ENCODE measurements at places on chromosomes 11 and 22.

DNA sequence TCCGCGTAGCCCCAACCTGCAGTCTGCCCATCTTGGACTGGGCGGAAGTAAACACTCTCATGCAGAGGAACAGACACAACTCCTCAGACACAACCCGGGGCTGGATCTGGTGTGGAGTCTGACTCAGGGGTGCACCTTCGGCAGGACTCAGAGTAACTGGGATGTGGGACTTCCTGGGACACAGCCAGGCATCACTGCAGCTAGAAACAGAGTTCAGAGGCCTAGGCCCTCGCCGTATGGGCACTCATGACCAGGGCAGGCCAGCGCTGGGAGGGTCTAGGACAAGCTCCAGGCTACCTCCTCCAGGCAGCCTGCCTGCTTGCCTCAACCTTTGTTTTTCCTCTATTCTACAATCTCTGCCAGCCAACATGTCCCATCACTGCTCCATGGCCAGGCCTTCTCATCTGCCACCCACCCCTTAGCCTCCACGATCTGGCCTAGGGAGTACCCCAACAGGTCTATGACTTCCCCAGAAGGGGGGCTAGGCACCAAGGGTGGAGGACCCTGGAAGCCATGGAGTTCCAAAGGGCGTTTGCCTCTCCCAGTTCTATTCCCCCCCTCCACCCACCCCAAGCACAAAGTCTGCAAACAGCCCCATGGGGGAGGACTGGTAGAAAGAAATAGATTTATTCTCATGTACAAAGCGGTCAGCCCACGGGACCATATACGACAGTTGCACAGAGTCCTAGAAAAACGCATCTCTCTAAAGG is 98.5 kb downstream of the PDE2A start:
- no peak for DNase-seq

DNA sequence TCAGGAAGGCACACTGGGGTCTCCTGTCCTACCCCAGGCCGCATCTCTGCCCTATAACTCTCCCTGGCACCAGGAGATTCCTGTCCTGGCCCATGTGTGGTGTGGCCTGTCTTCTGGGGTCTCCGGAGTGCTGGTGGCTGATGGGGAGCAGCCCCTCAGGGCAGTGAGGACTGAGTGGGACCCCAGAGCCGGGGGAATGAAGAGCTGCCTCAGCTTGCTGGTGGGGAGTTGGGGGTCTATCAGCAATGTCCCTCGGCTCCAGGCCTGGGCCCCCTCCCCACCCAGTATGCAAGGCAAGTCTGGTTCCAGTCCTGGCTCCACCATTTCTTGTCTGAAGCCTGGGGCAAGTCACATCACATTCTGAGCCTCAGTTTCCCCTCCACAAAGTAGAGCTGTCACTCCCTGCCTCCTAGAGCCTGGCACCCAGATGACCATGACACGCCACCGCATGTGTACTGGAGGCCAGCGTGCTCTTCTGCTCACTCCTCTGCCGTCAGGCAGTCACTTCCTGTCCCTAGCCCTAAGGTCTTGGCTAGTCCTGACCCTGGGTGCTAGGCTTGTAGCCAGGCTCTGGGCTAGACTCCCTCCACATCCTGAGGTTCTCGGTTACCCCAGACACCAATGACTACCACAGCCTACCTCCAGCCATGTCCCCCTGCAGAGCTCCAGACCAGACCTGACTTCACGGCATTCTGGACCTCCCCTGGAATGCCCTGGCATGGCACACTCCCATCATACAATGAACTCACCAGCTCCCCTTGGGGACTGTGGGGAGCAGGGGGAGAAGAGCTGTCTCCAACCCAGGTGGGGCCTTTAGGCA is 12.8 kb downstream of the ARAP1 start:
- no peak for DNase-seq

DNA sequence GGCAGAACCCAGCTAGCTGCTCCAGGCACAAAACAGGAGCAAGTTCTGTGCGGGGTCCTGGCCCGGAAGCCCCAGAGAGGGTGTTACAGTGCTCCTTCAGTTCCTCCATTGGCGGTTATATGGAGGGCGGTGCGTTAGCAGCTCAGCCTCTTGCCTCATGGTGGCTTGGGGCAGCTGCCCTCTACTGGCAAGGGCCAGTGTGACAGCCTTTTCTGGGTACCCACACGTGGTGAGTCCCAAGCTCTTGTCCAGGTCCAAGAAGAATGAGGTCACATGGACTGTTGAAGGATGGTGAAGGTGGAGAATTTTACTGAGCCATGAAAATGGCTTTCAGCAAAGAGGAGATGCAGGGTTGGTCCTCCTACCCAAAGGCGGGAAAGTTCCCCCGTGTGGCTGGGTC is 100.5 kb downstream of the WT1 start:
- DNase-seq, result no peak

DNA sequence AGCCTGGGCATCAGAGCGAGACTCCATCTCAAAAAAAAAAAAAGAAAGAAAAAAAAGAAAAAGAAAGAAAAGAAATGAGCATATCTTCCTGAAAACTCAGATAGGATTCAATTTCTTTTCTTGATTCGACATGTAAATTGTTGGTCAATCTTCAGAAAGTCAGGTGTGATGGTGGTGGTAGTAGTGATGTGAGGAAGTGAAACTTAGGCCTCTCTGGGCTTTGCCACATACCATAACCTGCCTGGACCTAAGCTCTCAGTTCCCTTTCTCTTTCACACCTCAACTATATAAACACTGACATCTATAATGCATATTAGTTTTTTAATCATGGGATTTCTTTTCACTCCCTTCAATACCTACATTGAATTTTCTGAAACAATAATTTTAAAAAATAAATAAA is 98.0 kb upstream of the TBCEL start:
- no peak for DNase-seq

- DNase-seq, result no peak
Measured at GRCh38 chr22:47031628-47031915, 269.1 kb downstream of the TBC1D22A start.

DNA sequence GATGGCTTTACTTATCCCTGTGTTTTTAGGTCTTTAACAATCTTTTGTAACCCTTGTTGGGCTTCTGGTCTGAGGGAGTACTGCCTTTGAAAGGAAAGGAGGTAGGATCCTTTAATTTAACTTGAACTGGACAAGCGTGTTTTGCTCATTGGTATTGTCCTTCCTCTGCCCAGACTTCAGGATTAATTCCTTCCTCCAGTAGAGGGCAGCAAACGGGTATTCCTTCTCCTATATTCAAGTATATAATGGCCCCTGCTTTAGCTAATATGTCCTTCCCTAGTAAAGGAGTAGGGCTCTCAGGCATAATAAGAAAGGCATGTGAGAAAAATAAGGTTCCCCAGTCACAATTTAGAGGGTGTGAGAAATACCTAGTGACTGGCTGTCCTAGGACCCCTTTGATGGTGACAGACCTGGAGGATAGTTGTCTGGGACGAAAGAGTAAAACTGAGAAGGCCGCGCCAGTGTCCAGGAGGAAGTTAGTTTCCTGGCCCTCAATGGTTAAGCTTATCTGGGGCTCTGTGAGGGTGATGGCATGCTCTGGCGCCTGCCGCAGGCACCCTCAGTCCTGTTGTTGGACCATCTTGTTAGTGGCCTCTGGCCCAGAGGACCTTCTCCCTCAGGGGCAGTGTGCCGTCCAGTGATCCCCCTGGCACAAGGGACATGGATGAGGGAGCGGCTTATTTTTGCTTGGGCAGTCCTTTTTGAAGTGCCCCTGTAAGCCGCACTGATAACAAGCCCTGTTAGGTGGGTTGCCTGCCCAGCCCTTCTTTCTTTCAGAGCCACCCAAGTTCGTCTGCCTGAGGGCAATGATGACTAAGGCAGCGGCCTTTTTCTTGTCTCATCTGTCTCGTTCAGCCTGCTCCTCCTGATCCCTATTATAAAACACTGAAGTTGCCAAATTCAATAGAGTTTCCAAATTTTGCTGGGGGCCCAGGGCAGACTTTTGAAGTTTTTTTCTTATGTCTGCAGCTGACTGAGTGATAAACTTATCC is 51.8 kb downstream of the C11orf71 start:
- DNase-seq, result peak; percentile 40

DNA sequence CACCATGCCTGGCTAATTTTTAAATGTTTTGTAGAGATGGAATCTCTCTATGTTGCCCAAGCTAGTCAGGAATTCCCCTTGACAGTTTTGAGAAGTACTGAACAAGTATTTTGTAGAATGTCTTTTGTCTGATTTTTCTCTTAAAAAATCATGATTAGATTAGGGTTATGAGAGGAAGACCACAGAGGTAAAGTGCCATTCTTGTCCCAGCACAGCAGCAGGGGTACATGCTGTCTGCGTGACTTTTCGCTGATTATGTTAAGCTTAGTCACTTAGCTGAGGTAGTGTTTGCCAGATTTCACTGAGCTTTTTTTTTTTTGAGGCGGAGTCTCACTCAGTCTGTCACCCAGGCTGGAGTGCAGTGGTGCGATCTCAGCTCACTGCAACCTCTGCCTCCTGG is 13.6 kb upstream of the NUP160 start:
- DNase-seq, result no peak

GRCh38 chr11:11568651-11569229 is 53.1 kb downstream of the GALNT18 start:
- no peak for DNase-seq

DNA sequence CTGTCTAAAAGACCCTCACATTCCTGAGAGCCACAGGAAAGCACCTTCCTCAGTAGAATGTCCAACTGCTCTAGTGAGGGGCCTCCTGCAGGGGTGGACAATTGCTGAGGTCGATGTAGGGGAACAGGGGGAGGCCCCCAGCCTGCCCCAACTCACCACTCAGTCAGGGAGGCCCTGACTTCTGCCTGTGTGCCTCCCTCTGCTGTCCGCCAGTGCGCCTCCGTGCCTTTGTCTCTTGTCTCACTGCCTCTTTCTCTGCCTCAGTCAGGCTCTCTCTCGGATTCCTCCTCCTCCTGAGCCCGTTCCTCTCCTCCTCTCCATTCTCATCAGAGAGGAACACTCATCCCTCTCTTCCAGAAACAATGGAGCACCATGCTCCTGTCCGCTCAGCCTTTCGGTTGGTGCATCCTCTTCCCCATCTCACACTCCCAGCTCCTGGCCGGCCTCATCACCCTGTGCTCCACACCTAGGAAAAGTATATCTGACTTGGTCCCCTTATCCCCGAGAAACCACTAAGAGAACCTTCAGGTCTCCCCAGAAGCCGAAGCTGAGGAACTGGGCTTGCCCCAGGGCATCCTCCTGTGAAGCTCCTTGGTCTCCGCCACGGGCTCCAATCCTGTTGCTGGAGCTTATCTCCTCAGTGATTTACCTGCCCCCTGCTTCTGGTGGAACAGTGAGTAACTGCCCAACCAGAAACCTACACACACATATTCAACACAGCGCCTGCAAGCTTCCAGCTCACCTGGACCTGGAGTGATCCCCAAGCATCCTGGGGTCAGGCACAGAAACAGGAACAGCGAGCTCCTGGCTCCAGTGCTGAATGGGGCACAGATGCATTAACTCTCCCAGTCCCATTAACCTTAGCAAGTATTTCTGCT is 2.3 kb downstream of the B3GAT1 start:
- DNase-seq, result no peak

DNA sequence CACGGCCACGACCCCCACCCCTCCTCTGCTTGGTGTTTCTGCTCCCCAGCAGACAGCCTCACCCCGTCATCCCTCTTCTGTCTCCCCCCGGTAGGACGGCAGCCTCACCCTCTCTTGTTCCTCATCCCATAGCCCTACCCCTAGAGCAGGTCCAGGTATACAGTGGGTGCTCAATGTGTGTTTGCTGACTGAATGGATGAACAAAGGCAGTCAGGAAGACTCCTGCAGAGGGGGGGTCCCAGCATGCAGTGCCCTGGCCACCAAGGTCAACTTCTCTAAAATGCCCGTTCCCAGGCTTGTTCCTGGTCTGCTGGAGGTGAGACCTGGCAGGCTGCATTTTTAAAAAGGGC is 34.7 kb upstream of the FADD start:
- no peak for DNase-seq

DNA sequence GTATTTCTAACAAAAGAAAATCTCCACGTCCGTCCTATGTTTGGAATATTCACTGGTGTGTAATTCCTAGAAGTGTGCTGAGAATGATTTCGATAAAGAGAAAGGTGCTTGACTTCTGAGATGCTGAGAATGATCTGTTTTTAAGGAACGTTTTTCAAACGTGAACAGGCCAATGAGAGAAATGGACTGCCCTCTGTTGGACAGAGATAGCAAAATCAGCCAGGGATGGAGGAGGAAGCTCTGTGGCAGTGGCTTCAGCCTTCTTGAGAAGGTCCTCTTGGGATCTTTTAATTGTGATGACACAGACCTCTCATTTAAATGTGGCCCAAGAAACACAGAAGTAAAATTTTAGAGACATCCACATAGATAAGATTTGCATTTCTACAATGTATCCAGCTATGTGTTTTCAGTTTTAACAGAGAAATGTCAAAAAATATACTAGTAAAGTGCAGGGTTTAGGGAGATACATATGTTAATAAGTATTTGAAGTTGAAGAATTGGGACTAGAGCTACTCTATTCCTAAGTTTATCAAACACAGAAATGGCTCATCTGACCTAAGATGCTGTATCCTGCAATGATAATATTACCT is 84.0 kb upstream of the RCN1 start:
- peak; percentile 16 for DNase-seq

GRCh38 chr11:2473361-2474058 is 28.7 kb downstream of the KCNQ1 start:
- DNase-seq, result no peak

DNA sequence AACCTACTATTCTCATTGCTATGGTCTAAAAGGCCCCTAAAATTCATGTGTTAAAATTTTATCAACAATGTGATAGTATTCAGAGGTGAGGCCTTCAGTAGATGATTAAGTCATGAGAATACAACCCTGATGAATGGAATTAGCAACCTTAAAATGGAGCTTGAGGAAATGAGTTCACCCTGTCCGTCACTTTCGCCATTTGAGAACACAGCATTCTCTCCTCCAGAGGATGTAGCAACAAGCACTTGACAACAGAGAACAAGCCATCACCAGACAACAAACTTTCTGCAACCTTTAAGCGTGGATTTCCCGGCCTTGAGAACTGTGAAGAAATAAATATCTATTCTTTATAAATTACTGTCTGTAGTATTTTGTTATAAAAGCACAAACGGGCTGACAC is 197.0 kb downstream of the SBF2 start:
- no peak for DNase-seq

- no peak for DNase-seq
Measured at GRCh38 chr11:7321473-7322450, 70.1 kb downstream of the SYT9 start.

DNA sequence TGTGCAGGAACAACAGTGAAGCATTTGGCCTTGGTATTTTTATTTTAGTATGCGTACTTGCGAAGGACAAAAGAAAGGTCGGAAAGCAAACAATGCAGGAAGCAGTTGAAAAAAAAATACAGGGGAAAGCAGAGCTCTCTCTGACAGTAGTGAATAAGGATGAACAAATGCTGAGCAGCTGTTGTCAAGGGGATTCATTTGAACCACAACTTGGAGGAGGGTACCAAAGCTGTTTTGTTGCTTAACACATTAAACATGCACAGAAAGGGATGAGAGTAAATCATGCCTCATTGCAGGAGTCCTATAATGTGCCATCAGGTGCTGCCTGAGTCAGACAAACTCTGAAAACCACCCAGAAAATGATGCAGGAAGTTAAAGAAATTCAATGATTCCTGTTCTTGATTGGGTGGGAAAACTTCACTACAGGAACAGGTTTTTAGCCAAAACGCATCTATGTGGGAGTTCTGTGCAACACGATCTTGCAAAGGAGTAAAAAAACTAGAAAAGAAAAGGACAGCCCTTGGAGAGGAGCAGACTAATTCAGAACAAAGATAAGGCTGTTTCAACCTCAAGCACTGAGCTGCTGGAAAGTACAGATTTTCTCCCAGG is 2113.5 kb downstream of the LRRC4C start:
- no peak for DNase-seq

GRCh38 chr11:86537541-86538222 is 134.7 kb downstream of the ME3 start:
- DNase-seq, result no peak

- no peak for DNase-seq
Measured at GRCh38 chr11:14894657-14895598, 2.9 kb upstream of the CYP2R1 start.
